Nephron progenitor cell (in vitro differentiated cells): ENCODE measurements at places on chromosomes 4 and X.

- DNase-seq: no peak
These were observed 62.1 kb downstream of the USO1 start for GRCh38 chr4:75786526-75786925.

DNA sequence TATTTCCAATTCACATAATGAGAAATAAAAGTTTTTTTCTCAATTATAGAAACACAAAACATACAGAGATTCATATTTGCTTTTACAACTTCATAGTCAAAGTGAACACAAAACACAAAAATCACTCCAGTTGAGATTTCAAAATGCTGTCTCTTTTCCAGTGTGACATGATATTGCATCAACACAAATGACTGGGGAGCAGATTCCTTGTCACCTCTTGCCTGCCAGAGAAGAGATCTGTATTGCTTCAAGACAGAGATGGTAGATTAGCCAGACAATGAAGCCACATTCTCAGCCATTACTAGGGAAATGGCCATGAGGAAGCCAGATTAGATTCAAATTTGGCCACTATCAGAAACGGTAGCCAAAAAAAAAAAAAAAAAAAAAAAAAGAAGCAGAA is 2313.1 kb upstream of the AGA start:
- DNase-seq: no peak

- DNase-seq: no peak
These were observed 113.2 kb downstream of the USP9X start for GRCh38 chrX:41198410-41198809.

DNA sequence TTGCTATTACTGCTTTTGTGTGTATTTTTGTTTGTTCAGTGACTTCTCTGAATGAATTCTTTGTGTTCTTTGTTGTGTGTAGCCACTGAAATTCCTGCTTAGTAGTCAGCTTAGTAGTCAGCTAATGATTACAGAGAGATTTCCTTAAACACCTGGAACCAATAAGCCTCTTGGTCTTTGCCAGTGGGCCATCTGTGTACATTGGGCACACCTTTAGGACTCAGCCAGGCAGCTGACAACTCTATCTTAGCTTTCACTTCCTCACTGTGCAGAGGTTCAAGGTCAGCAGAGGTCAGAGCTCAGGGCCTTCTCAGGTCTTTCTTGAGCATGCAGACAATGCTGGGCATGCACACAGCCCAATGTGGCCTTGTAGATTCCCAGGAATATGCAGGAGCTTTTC is 59.3 kb downstream of the RWDD4 start:
- no peak for DNase-seq
